Right atrium auricular region (tissue), 2 donors: ENCODE measurements at places on chromosomes 13 and 19. TPM values are rescaled to one million over a fixed set of nuclear protein-coding genes. Genes with fewer than 3 reads are reported as not detected.
A peak's percentile ranks its signal among the peaks of the same experiment; 100 is the strongest.

CHST8 gene
- not detected for total RNA-seq

ACOD1 gene
- not detected for total RNA-seq

LAIR1 gene
- 4.2 TPM for total RNA-seq

C19orf67 gene
- total RNA-seq, result not detected

AXL gene
- 27.3 TPM for total RNA-seq

HCN2 gene
- total RNA-seq, result 1.4 TPM

ZNF610 gene
- total RNA-seq, result 1.9 TPM

LHB gene
- not detected for total RNA-seq

KASH5 gene
- not detected for total RNA-seq

NPHS1 gene
- not detected for total RNA-seq

CCDC70 gene
- total RNA-seq, result not detected

GSX1 gene
- not detected for total RNA-seq

CDC42EP5 gene
- 15.2 TPM for total RNA-seq

GRCh38 chr13:38871275-38871674, 119.4 kb downstream of the STOML3 start:
- DNase-seq, result no peak

- no peak for DNase-seq
These were observed 6.7 kb upstream of the FBL start for GRCh38 chr19:39852882-39853281.

- no peak for DNase-seq
These were observed 157.7 kb downstream of the KDM4B start for GRCh38 chr19:5126498-5127223.

DNA sequence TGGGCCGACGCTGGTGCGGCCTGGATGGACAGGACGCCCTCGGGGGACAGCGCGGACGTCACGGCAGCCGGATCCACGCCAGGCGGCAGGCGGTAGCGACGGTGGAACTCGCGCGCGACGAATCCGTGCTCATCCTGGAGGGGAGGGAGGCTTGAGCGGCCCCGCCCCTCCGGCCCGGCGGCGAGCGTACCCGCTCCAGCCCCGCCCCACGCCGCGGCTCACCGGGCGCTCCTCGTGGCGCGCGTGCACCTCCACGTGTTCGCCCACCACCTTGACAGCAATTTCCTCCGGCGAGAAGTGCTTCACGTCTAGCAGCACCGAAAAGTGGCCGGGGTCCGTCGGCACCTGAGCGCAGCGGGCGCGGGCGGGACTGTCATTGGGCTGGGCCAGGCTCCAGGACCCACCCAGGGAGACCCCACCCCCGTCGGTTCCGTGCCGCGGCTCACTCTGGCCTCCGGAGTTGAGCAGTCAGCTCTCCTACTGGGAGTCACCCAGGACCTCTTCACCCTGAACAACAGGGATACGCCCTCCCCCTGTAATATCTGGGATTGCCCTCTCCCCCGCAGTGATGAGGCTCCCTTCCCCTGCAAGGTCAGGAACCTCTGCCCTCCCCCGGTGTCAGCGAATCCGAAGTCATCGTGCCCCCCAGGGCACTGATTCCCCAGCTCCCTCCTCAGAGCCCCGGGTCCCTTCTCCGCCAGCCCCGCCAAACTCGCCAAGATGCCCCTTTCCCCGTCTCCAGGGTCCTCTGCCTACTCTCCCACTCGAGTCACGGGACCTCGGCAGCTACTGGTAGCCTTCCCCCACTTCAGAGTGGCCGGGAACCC, 1.1 kb downstream of the HSPB6 start:
- peak; percentile 94 for DNase-seq

DNA sequence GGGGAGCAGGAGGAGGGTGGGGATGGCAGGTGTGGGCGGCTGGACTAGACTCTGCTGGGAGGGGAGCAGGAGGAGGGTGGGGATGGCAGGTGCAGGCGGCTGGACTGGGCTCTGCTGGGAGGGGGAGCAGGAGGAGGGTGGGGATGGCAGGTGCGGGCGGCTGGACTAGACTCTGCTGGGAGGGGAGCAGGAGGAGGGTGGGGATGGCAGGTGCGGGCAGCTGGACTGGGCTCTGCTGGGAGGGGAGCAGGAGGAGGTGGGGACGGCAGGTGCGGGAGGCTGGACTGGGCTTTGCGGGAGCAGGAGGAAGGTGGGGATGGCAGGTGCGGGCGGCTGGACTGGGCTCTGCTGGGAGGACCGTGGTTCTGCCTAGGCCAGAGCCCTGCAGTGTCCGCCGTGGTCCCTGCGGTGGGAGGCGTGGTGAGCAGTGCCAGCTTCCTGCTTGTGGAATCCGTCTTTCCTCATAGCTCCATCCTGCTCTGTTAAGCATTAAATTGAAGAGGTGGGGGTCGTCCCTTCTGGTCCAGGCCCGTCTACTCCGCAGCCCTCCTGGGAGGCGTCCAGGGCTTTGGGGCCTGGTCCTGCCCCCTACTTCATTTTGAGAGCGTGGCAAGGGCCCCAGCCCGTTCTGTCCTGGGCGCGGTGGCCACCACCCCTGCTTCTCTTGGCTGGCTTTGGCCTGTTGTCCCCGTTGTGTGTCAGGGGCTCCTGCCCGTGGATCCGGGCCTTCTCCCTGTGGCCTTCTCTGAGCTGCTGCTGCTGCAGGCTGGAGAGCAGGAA, 4.7 kb downstream of the SPPL2B start:
- DNase-seq, result no peak

DNA sequence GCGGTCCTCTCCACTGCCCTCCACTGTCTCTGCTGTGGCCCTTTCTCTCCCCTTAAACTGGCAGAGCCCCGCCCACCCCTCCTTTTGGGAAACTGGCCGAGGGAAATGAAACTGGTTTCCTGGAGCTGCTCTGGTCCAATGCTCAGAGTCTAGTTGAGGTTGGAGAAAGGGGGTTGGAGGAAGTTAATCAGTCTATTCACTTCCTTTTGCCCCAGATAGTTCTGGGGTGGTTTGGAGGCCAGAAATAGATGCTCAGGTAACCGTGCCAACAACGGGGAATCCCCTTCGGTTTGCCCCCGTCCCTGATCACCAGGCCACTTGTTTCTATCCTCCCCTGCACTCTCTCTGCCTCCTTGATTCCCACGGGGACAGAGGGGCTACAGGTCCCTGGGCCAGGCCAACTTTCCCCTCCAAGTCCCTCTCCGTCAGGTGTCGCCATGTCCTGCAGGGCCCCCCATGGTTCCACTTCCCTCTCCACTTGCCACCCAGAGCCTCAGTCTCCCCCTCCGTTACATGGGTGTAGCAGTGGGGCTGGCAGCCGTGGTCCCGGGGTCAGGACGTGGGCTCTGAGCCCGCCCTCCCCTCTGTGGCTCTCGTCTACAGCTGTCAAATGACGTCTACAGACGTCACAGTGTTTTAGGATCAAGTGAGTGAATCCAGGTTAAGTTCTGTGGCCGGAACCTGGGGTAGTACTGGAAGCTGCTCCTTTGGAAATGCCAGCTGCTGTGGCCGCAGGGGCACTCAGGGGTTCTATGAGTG, at the start of gene IL4I1:
Gene IL4I1 (minus strand): TSS at position 25 of the 759 bp plus-strand sequence. CDS start 727 bp downstream, outside the sequence.
- DNase-seq, result no peak

- no peak for DNase-seq
These were observed 6.1 kb upstream of the PRKD2 start for GRCh38 chr19:46723023-46723461.

DNA sequence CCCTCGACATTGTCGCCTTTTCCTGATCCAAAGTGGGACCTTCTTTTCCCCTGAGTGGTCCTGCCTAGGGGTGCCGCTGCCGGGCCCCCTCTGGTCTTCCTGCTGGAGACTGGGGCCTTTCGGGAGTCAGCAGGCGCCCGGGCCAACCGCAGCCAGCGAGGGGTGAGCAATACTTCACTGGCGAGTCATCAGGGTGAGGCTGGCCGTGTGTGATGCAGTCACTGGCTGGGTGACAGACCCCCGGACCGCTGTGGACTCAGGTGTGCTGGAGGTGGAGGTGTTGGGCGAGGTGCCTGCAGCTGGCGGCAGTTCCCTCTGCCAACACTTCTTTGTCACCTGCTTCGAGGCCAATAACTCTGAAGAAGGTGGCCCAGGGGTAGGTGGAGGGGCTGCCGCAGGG, 1.5 kb upstream of the CGB5 start:
- DNase-seq, result no peak

DNA sequence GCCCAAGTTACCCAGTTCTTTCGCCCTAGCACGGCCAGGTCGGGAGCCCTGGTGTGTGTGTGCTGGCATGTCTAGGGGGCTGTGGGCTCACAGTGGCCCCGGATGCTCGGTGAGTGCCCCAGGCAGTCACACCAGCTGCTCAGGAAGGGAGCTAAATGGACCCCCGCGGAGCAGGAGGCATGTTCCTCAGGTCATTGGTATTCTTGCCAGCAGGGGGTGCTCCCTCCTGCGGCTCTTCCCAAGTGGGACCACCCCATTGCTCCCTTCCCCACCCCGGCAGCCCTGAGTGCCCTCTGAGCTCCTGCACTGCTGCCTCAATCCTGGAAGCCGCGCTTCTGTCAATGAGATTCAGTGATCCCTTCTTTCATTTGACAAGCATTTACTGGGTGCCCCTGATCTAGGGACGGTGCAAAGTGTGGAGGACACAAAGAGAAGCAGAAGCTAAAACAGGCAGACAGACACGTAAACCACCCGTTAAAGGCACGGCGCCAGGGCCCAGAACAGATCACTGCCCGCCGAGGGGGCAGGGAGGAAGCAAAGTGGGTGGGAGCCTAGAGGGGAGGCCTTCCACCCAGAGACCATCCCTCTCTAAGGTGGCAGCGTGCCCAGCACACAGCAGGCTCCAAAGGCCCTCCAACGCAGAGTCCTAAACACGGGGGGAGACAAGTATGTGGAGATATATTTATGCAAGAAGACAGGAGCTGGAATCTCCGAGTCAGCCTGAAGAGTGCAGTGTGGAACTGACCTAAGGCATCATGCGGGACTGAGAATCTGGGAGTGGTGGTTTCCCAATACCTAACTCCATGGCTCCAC, 5.2 kb upstream of the ADPRHL1 start:
- no peak for DNase-seq

DNA sequence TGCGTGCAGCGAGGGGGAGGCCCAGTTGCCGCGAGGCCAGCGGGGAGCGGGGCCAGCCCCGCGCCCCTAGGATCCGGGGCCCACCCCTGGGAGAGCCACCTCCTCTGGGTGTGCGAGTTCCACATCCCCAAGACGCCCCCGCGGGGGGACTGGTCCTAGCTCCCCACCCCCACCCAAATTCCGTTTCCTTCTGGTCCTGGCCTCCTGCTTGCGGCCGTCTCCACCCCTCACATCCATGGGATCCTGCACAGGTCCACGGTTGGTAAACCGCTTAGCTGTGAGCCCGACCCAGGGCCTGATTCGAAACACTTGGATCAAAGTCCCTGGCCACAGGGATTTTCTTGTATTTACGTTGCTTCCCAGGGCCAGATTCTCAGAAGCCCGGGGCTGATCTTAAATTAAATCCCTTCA, 324 bp upstream of the FBXO17 start:
- no peak for DNase-seq

DNA sequence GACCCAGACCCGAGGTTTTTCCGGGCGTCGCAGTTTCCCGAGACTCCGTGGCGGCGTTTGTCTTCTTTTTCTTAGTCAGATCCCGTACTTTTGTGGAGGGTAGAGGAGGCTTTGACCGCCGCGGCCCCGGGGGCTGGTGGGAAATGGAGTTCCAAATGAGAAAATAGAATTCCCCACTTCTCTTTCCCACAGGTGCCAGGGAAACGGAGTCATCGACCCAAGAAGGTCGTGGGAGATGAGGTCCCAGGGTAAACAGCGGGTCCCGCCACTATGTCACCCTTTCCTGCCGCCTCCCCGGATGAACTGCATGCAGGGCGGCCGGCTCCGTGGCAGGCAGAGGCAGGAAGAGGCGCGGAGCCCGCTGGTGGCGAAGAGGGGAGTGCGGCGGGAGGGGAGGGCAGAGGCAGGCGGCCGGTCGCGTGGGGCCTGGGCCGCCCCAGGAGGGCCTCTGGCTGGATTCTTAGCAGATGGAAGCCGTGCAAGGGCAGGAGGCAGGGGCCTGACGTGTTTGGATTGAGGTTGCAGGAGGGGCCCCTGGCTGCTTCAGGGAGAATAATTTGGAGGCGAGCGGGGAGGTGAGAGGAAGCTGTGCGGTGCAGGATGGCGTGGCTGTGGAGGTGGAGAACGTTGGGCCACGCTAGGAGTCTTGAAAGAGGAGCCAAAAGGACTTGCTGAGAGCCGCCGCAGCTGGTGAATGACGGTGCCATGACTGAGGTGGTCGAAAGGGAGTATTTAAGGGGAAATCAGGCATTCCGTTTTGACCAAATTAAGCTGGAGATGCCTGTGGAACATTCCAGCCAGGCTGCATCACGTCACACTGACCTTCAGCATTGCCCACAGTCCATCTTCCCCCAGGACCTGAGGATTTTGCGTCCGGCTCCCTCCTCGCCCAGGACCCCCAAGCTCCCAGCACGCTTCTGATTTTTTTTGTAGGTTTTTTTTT, 11.7 kb downstream of the CYTH2 start:
- peak; percentile 75 for DNase-seq

- DNase-seq, result no peak
These were observed 49.7 kb downstream of the NWD1 start for GRCh38 chr19:16769385-16769784.

GRCh38 chr19:49872245-49873128, 4.7 kb downstream of the AKT1S1 start:
- DNase-seq, result no peak

- no peak for DNase-seq
These were observed 24.7 kb upstream of the GPR183 start for GRCh38 chr13:99331881-99332293.

DNA sequence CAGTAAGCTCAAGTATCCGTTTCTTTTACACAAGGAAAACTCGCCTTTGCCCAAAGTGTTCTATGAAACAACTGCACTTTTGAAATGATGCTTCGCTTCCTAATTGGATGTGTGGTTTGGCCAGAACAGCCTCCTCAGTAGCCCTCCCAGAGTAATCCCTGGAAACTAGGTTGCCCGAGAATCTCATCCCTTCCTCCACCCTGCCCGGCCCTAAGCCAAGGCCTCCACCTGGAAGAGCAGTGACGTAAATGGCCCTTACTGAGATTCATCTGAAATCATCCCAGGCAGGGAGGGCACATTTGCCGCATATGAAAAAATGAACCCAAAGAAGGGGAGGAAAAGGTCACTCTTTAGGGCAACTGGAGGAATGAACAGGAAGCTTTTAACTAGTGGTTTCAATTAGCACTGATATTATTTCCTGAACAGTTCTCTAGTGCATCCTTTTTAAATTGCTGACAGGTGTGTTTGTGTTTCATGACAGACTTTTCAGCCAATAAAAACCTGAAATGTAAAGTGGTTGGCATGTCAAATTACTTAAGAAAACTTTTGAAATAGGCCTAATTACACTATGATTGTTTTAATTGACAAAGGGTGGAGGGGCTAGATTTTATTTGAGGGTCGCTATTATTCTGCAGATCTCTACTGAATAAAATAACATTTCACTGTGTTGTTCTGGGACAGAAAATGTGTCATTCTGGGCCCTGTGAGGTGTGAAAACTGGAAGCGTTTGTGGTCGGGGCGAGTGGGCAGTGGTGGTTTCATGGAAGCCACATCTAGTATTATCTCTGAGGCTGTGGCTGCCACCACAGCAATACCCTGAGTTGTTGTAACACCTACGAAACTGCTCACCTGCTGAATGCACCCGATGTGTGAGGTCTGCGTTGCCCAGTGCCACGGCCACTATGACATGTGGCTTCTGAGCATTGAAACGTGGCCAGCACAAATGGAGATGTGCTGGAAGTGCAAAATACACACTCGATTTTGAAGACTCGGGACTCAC, 112.1 kb downstream of the ZIC5 start:
- no peak for DNase-seq

GRCh38 chr13:109517517-109517916, 268.9 kb downstream of the IRS2 start:
- DNase-seq, result no peak
